Hepatic stellate cell (primary cell): ENCODE measurements at places on chromosomes 2 and 18.

DNA sequence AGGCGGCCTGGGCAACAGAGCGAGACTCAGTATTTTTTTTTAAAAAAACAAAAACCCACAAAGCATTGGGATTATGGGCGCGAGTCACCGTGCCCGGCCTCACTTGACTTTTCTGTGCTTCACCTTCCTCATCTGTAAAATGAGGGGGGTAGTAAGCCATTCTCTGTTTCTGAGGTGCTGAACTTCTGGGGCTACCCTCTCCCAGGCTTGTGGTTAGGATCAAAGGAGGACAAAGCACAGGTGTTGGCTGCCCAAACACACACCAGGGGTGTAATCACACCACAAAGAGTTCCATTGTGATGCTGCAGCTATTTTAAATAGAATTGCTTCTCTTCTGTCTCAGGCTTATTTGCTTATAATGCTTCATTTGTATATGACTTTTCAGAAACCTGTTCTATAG is 35.8 kb upstream of the INHBB start:
- DNase-seq = no peak

DNA sequence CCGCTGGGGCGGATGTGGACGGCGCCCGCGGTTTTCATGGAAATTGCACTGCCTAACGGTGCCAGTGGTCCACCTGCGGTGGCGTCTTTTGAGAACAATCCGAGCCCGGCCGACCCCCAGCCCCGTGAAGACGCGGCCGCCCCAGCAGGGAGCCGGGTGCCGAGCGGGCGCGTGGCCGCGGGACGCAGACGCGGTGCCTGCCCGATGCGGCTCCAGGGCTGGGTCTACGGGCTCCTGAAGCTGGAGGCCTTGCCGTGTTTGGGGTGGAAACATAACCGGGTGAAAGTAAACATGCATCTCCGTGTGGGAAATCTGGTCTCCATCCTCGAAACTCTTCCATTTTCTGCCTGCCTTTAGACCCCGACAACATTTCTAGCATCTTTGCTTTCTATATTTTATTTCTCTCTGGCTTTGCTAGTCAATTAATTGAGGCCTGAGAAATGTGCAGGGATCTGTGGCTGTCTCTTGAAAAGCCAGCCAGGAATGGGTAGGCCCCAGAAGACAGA is 572 bp downstream of the INPP4A start:
- no peak for DNase-seq

DNA sequence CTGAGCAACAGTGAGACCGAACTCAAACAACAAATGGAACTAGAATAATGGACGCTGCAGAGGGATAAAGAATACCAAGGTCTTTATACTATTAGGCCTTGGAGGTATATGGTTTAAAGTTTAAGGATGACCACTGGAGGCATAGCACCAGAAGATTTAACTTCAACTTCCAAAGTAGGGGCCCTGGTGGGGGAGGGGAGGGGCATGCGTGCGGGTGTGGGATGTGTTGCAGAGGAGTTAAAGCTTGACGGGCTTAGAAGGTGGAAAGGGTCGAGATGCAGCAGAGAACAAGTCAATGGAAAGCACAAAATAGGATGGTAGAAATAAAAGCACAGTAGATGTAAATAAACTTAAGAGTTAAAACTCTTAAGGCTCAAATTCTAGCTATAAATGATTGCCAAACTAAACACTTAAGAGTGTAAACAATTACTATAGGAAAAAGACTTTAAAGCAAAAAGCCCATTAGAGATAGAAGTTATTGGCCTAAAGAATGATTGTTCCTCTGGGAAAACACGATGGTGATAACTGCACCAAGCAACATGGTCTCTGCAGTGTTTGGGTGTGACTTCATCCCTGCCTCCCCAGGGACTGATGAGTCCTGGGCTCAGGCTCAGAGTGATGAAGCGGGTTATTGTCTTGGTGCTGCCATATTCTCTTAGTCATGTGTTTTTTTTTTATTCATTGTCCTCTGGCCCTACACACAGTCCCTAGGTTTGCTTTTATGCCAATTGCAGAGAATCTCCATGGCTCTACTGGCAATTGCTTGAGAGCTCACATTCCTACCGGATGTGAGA is 13.0 kb downstream of the RRM2 start:
- DNase-seq = peak; percentile 61

- no peak for DNase-seq
Measured at GRCh38 chr2:151241224-151241623, 20.4 kb downstream of the RBM43 start.

GRCh38 chr2:213995400-213996105 is 415.3 kb upstream of the VWC2L start:
- peak; percentile 35 for DNase-seq

GRCh38 chr2:218343591-218343990 is 13.1 kb upstream of the CATIP start:
- DNase-seq = peak; percentile 91

GRCh38 chr2:219886615-219887014 is 259.2 kb downstream of the SLC4A3 start:
- DNase-seq = no peak

GRCh38 chr18:12282442-12283039 is 25.5 kb upstream of the TUBB6 start:
- DNase-seq = peak; percentile 89

- no peak for DNase-seq
Measured at GRCh38 chr18:78639006-78639950, 340.3 kb upstream of the SALL3 start.

- DNase-seq = no peak
Measured at GRCh38 chr2:147025646-147026585, 818.9 kb upstream of the ACVR2A start.

DNA sequence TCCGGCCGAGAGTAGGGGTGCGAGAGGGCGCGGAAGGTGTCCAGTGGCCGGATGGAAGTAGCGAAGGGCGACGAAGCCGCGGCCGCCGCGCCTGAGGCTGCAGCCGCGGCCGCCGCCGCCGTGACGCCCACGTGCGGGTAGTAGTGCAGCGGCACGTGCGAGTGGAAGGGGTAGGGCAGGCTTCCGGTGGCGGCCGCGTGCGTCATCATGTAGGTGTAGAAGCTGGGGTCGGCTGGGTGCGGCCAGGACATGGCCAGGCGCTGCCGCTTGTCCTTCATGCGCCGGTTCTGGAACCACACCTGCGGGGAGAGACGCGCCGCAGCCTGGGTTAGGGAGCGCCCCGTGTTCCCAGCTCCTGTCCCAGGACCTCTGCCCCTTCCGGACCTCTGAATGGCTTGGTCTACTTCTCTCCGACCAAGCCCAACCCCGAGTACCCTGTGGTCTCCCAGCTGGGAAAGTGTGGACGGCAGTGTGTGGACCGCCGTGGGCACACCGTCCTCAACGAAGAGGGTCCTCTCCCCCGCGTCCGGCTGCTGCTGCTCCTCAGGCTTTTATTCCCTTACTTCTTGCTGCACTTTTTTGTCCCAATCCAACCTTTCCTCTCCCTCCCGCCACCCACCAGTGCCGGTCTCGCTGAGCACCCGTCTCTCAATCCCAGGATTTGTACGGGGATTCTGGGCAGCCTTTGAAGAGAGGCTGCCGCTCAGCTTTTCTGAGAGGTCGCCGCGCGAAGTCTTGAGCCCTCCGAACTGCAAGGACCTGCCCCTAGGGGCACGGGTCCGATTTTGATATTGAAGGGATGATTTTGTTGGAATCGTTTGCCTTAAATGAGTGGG is 3.0 kb downstream of the EVX2 start:
- no peak for DNase-seq

DNA sequence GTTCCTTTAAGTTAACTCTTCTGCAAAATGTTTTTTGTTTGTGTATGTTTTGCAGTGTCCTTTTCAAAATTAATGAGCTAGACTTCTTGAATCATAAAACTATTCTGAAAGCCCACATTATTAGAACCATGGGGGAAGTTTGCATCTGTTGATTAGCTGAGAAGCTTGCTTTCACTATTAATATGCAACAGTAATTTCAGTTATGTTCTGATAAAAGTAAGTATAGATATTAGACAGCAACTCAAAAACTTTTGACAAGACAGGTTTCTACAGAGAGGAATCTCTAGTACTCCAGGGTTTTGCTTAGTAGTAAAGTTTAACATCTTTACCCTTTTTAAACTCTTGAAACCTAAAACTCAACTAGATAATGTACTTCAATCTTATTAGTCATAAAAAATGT is 147.8 kb downstream of the UBE2E3 start:
- DNase-seq = no peak

DNA sequence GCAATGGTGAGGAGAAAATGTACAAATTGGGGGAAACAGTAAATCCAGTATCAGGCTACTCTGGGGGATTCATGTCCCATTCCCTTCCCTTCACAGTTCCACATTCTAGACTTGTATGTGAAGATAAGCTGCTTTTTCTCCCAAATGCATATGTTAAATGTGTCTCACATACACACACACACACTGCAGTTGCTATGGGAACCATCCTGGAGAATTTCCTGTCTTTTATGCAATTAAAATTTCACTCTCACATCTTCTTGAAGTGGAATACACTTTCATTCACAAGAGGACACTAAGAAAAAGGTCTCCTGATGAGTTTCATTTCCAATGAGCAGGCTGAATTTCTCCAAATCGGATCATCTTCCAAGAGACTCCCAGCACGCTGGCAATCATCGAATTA is 366.0 kb downstream of the LRATD1 start:
- no peak for DNase-seq

- DNase-seq = peak; percentile 9
Measured at GRCh38 chr18:27887287-27887686, 289.6 kb downstream of the CDH2 start.

GRCh38 chr2:223727562-223727961 is 109.8 kb downstream of the AP1S3 start:
- DNase-seq = peak; percentile 26

DNA sequence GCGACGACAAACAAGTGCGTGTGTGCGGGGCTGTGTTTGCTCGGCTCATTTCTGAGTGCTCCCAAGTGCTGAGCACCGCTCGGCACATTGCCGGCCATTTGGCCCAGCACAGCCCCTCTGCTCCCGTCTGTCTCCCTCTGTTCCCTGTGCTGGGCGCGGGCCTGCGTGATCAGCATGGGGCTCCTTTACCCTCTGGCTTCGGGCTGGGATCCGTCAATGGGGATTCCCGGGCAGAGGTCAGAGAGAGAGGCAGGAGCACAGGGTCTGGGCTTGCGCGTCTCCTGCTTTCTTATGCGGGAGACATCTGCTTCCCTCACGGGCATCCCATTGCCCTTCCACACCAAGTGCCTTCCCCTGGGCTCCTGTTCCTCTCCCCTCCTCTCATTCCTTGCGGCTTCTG is 234.0 kb downstream of the ACKR3 start:
- no peak for DNase-seq

- DNase-seq = no peak
Measured at GRCh38 chr2:72998234-72998651, 73.3 kb downstream of the SFXN5 start.

DNA sequence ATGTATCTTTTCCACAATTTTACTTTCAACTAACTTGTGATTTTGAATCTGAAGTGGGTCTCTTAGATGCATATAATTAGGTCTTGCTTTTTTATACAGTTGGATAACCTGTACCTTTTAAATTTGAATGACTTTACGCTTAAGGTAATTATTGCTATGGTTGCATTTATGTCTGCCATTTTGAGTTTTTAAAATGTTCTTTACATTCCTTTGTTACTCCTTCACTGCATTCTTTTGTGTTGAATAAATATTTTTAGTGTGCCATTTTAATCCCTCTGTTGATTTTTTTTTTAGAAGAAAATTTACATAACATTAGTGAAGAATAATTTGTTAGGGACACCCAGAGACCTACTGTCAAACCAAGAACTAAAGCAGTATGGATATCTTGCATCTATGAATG is 65.3 kb downstream of the BIRC6 start:
- peak; percentile 5 for DNase-seq

DNA sequence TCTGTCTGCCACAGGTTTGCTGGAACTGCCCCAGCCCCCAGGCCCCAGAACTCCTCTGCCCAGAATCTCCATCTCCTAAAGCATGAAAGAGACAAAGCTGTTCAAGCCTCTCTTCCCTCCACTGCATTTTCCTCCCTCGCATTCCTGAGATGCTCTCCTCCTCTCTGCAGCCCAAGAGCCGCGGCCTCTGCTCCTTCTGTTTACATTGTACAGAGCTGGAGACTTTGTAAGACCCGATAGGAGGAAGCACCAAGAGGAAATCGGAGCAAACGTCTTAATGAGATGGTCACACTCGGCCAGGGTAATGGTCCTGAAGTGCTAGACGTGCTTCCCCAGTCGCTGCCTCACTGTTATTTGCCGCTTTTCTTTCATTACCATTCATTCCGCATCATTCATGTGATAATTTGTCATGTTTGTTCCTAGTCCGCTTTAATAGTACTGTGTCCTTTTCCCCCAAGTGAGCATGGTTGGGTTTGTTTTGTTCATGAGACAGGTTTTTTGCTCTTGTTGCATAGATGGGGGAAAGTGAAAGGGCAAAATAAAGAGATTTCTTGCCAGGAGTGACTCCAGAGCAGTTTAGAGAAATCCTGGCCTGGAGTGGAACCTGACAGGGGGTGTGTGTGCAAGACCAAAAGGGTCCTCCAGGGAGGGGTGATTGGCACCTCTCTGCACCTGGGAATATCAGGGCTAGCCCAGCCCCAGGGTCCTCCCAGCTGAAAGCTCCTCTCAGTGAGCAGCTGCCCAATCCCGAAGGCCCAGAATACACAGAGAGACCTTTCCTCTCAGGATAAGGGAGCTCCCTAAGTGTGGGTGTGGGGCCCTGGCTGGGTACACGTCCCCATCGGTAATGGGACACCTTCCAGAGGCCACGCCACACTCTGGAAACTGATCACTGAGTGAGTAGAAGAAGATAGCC is 44.9 kb upstream of the ID2 start:
- DNase-seq = peak; percentile 71

DNA sequence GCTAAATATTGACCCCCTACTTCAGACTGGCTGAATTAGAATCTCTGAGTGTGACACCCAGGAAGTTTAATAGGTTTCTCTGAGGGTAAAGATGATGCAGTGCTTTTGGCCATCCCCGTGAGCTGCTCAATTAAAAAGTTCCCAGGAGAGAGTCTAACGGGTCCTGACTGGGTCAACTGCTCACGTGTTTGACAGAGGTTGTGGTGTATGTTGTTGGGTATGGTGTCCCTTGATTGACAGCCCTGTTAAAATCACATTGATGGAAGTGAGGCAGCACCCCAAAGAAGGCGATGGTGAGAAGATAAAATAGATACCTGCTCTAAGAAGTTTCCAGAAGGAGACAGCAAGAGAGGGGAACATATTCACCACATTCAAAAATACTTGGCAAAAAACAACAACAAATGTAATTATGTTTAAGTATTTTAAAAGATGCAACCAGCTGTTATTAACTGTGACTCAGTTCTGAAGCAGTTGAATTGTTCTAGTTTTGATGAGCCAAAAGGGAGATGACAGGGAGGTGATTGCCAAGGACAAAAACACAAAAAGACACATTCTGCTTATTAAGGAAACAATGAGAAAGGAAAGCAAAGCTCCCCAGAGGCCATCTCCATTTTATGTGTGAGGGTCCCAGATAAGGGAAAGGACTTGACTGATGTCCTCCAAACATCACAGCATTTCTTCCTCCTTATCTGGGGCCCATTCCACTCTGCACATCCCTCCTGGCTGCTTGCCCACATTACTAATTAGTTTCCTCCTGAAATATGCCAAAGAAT is 11.5 kb upstream of the GMCL1 start:
- DNase-seq = no peak
